ENCODE measurements at places on chromosomes 1 and 21.

GRCh38 chr1:172845865-172846264 is 187.0 kb downstream of the FASLG start:
- DNase-seq = no peak

GRCh38 chr1:207806531-207807325 is 54.9 kb downstream of the CD46 start:
- peak; percentile 69 for DNase-seq

DNA sequence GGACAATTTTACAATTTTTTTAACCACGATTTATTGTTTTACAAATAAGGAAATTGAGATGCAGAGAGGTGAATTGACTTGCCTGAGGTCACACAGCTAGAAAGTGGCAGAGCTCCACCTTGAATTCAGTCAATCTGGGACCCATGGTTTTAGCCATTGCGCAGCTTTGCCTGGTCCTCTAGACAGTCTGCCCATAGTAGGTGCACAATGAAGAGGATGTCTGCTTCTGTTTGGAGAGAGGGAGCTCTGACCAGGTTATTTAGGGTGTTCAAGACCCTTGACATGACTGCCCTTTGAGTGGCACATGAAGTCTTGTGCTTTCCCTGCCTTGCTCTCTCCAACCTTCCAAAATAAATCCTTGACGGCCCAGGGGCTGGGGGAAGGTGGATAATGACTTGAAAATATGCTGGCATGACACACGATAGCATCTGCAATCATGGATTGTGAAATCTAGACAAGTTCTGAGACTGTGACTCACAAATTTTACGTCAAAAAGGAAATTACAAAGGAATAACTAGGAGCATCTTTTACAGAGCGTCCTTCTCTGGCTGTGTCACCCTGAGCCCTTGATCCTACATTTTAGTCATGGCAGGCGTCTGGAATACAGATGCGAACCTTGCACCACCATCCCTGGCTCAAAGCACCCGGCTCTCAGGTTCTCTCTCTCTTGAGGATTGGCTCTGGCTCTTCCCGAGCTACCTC is 26.2 kb upstream of the ID3 start:
- DNase-seq = peak; percentile 99

DNA sequence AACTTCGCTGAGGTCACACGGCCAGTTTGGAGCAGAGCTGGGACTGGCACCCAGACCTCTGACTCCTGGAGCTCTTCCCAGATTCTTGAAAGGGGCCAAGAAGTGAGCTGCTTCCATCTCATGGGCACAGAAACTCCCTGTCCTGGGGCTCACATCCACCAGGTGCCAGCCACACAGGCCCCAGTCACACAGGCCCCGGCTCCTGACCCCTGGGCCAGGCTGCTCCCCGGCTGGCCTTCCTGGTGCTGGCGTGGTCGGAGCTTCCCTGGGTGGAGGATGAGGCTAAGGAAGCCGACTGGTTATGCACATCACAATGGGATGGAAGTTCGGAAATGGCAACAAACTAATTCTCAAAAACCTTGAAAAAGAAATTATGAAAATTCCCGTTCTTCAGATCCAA is 3.0 kb upstream of the GABRD start:
- DNase-seq = no peak

DNA sequence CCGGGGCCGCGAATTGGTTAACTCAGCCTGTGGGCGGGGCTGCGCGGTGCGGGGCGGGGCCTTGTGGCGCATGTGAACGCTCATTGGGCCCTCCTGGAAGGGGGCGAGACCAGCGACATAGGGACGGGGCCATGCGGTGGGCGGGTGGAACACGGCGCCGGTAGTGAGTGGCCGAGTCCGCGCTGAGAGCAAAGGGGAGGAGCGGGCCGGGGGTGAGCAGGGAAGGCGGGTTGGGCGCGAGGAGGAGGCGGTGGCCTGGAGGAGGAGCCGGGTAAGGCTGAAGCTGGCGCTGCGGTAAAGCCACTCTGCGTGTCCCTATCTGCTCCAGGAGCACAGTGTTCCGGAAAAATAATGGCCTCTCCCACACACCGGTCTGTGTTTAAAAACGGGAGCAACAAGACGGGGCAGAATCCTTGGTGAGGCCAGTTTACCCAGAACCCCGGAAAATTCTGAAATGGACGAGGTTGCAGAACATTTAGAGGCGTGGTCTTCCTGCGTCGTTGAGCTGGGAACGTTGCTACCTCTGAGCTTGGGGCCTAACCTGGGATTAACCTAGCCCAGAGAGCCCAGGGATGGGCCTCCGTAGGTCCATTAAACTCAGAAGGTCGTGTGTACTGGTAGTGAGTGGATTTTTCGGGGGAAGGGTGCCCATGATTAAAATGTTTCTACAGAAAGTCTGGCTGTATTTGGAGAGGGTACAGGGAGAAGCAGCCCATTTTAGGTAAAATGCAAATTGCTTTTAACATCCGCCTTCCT is 532 bp upstream of the CTNNBIP1 start:
- DNase-seq = peak; percentile 99

DNA sequence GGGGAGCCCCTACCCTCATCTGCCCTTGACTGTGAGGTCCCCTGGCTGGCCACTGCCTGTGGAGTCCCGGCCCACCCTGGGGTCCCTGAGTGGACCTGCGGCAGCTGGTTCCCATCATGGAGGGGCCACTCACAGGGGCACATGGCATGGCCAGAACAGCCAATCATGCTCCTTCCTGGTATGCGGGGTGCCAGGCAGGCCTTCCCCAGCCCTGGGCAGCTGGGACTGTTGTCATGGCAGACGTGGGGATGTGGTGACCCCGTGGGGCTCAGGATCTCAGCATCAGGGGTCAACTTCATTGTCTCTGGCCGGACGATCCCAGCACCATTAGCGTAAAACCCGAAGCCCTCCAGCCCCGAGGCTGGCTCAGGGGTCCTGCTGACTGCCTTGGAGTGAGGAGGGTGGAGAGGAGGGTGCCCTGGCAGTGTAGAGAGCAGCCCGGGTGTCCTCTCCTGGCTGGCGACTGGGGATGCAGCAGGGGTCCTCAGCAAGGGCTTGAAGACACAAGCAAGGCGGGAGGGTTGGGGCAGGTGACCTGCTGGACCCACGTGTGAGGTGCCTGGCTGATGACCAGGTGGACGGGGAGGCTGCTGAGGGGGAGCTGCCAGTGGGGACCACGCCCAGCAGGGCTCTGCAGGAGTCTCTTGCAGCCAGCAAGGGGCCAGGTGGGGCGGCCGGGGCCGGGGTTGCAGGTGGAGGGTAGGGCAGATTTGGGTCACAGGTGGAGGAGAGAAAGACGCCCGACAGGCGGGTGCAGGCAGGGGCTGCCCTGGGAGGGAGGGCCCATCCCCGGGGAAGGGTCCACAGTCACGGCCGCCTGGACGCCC is 45.1 kb downstream of the TRIM11 start:
- DNase-seq = no peak

- peak; percentile 26 for DNase-seq
Observed at GRCh38 chr1:80892539-80892938, 908.2 kb upstream of the ADGRL2 start.

- DNase-seq = no peak
Observed at GRCh38 chr1:47487850-47488450, 50.1 kb downstream of the FOXD2 start.

DNA sequence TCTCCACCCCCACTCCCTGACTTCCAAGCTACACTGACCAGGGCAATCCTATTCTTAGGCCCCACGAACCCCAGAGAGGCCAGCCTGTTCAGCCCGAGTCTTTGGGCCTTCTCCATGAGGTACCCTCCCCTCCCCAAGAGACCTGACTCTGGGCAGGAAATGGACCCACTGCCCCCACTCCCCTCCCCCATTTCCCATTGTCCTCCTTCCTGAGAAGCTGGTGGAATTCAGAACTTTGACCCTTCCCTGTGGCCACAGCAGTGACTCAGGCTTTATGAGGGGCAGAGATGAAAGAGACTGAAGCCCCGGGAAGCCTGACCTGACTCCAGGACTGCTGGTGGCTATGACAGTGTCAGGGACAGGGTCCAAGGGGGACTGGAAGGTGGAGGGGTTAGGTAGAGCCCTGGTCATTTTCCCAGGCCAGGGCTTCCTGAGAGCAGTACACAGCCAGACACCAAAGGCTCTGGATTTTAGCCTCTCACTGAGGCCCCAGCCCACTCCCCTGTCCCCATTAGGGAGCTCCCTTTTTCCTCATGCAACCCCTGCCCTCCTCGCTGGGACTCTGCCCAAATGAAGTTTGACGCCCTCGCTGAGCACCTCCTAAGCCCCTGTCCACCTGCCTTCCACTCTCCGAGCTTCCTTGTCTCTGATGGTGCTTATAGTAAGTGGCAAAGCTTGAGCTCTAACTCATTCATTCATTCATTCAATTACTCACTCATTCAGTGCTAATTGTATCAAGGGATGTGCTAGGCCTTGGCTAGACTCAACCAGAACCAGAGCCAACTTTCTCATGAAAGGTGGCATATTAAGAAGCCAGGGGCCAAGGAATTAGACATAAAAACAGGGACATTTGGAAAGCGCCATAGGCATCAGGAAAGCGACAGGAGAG is 3.0 kb downstream of the CRYBG2 start:
- DNase-seq = no peak

- peak; percentile 82 for DNase-seq
Observed at GRCh38 chr1:241531195-241532161, 700 bp upstream of the KMO start.

GRCh38 chr1:11286735-11287410 is 13.9 kb downstream of the UBIAD1 start:
- DNase-seq = peak; percentile 56

DNA sequence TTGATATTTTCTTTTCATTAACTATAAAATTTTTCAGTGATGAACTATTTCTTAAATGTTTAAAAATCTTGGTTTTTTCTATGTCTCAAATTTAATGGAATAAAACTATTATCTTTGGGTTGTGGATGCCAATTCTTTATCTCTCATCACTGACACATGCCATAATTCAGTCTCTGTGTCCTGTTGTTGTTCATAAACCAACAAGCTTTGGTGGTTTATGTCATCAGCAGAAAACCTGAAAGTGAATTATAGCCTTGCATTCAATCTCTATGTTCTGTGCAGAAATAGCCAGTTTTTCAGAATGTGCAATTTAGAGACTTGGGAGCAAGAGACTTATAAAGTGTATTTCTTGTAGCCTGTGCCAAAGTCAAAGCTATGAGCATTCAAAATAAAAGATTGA is 462.6 kb upstream of the ADGRL4 start:
- no peak for DNase-seq

DNA sequence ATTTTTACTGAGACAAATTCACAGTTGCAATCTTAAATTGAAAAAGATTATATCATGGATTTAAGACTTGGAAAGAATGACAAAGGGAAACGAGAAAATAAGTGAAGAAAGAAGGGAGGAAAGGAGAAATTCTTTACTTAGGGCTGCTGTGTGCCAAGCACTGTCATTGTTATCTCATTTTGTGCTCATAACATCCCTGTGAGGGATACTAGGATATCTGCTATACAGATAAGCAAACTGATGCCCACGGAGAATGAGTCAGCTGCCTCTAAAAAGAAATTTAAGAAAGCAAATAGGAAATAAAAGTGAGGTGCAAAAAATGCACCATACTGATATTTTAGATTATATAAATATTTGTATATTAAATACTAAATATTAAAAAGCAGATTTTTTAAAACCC is 183.6 kb upstream of the NR5A2 start:
- DNase-seq = peak; percentile 38

DNA sequence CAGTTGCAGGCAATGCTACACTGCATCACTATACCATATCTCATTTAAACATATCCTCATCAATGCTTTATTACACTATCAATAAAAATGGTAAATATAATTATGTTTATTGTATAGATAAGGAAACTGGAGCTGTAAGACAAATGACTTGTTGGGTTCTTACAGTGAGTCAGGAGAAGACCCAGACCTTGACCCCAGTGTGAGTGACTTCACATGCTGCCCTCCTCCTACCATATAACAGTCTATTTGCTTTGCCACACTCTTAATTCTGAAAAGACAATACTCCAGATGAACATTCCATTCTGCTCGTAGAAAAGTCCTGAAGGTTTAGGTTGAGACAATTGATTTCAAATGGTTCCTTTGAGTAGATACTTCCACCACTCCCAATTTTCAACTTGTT is 550.5 kb downstream of the PLPP3 start:
- DNase-seq = no peak

DNA sequence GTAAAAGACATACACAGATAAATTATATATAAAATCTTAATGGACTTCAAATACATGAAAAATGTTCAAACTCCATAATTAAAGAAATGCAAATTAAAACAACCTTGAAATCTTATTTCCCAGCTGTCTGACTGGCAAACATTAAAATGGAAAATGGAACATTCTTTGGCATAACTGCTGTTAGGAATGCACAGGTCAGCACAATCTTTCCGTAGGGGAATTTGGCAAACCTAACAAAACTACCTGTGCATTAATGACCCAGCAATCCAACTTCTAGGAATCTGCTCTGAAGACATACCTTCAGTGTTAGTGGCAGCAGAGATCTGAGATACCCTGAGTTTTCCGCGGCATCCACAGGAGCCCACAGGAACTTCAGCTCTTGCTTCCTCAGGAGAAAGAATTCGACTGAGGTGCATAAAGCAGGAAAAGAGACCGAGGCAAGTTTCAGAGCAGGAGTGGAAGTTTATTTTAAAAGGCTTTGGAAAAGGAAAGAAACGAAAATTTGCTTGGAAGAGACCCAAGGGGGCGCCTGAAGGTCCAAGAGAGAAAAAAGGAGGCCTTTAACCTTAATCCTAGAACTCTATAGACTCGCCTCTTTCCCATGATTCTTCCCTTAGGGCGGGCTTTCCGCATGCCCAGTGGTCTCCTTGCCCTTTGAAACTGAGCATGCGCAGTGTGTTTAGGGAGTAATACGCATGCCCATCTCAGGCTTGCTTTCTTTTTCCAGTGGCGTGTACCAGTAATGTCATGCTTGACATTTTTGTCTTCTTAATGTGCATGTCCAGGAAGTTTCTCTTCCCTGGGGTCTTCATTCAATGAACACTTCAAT is 24.8 kb downstream of the LYPD8 start:
- no peak for DNase-seq

- peak; percentile 77 for DNase-seq
Observed at GRCh38 chr1:163084330-163084729, 15.2 kb downstream of the RGS4 start.

DNA sequence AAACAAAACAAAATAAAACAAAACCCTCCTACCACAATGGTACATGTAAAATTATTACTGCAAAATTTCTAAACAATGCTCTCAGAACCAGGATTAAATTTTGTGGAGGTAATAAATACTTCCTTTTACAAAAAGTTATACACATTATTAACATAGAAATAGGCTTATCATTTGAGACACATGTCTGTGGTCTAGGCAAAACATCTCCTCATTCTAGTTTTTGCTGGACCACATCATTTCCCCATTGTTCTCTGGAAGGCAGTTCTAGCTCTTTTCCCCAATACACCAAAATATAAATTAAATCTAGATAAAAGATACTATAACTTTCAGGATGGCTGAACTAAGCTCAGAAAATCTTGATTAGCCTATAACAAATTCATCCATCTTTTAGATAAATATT is 18.4 kb downstream of the EXTL2 start:
- no peak for DNase-seq

- DNase-seq = no peak
Observed at GRCh38 chr1:234881893-234882771, 246.5 kb downstream of the TOMM20 start.

DNA sequence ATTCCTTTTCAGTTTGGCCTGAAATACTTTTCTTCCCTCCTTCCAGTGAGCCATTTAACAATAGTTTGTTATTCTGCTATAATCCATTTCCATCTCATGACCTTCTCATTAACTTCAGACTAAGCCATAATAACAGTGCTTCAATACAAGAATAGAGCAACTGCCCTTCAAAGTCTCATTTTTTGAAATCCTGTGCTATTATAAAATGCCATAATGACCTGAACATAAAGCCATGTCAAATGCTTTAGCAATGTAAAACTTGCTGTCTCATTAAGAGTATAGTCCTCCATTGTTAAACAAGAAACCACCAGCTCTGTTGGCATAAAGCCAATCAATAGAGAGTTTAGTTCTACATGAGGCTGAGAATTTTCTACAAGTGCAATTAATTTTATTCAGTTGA is 9.6 kb upstream of the PIGK start:
- DNase-seq = no peak

Measured in iris pigment epithelial cell (primary cell).